NCI-H187 treated with DMSO at 0.1 percent for 48 hours (cell line): ENCODE measurements at places on chromosomes 4 and X.

DNA sequence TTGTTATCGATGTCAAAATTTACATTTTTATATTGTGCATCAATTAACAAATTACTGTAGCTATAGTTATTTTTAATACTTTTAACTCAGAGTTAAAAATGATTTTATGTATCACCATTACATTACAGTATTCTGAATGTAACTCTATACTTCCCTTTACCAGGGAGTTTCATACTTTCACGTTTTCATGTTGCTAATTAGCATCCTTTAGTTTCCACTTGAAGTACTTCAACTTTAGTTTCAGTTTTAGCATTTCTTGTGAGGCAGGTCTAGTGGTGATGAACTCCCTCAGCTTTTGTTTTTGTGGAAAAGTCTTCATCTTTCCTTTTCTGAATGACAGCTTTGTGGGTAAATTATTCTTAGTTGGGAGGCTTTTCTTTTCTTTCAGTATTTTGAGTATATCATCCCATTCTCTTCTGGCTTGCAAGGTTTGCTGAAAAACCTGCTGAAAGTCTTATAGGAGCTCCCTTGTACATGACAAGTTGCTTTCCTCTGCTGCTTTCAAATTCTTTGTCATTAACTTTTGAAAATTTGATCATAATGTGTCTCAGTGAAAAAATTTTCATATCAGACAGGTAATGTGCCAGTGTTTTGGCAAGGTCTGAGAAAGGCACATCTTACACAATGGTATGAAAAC, 9.8 kb upstream of the CISD2 start:
- DNase-seq = no peak

GRCh38 chr4:16573206-16573605, 325.2 kb downstream of the LDB2 start:
- DNase-seq = no peak

DNA sequence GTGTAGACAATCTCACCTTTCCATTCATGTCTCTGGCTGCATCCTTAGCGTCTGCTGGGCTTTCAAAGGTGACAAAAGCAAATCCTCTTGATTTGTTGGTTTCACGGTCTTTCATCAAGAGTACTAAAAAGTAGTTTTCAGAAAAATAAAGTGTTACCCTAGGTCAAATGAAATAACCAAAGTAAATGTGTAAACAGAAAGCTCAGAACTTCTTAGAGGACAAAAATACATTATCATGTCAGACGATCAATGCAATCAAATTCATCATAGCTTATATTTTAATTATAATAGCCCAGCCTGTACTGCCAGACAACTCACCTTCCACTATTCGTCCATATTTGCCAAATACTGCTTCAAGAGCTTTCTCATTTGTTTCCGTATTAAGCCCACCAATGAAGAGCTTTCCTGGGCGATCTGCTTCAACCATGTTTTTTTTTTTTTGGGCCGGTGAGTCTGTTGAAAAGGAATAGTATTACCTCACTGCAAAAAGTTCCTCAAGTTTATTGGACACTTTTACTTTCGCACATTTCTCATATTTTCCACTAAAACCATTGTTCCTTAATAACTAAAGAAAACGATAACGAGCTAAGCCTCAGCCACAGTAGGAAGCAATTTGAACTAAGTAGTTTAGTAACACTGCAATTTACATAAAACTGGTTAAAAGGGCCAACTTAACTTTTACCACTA, 1.4 kb downstream of the RBMX start:
- DNase-seq = no peak

- no peak for DNase-seq
These were observed 1499.4 kb upstream of the PCDH7 start for GRCh38 chr4:29220761-29221160.

DNA sequence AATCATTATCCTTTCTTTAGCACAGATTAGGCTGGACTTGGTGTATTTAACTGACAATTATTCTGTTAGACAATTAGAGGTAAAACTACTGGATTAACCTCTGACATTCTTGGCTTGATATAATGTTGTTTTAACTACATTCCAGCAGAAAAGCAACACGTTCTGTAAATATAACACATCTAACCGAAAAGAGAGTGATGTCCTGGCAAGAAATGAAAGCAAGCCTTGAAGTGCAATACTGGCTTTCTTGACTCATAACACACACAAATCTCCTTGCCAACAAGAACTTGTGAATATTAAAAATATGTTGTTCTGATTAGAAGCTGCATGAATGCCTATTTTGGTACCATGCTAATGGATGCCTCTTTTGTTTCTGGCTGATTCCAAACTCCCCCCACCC, 76.4 kb downstream of the EFHC2 start:
- no peak for DNase-seq
